ENCODE measurements at places on chromosomes 5 and 9.

- no peak for DNase-seq
Measured at GRCh38 chr5:54741711-54742110, 224.2 kb downstream of the SNX18 start.

DNA sequence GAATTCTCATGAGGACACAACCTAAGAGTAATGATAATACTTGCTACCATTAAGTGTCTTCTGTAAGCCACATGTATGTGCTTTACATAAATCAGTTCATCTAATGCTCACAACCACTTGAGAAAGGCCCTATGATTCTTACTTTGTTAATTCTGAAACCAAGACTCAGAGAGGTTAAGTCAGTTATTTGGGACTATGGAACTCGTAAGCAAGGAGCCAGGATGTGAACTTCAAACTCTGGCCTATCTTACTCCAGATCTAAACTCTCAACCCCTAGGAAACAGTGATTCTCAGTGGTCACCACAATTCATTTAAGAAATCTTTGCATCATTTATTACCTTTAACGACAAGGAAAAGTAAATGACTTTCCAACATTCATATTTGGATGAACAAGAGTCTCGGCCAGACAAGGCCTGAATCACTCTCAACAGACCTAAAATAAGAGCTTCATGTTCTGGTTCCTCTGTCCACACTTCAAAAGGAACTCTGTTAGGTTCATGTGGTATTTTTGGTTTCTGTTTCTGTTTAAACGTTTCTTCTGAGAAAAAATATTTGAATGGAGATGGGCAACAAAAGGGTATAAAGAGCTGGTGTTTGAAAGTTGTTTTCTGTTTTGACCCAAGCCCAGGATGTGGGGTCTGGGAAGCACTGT is 104.8 kb downstream of the LPAR1 start:
- no peak for DNase-seq

- DNase-seq: peak; percentile 43
Measured at GRCh38 chr5:150172145-150172544, 5.6 kb downstream of the CDX1 start.

GRCh38 chr9:33104401-33104800 is 27.9 kb upstream of the SMU1 start:
- no peak for DNase-seq

GRCh38 chr5:152177626-152178349 is 227.3 kb downstream of the NMUR2 start:
- no peak for DNase-seq

DNA sequence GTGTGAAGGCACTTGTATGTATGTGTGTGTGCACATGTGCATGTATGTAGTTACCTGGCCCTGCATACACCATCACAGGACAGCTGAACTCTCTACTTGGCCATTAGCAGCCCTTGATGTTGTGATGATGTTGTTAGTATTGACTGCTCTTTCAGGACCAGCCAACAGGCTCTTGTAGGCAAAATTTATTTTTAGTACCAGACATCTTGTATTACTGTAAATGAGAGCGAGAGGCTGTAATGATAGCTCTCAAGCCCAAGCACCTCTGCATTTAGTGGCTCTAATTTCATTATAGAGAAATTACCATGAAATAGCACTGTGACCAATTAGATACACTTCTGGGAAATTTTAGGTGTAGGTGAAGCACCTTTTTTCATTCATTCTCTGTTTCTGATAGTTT is 158.0 kb downstream of the SMARCA2 start:
- DNase-seq: no peak

- DNase-seq: no peak
Measured at GRCh38 chr5:48192-48591, 43.8 kb upstream of the PLEKHG4B start.

- DNase-seq: no peak
Measured at GRCh38 chr5:64876203-64876602, 107.5 kb downstream of the CWC27 start.

DNA sequence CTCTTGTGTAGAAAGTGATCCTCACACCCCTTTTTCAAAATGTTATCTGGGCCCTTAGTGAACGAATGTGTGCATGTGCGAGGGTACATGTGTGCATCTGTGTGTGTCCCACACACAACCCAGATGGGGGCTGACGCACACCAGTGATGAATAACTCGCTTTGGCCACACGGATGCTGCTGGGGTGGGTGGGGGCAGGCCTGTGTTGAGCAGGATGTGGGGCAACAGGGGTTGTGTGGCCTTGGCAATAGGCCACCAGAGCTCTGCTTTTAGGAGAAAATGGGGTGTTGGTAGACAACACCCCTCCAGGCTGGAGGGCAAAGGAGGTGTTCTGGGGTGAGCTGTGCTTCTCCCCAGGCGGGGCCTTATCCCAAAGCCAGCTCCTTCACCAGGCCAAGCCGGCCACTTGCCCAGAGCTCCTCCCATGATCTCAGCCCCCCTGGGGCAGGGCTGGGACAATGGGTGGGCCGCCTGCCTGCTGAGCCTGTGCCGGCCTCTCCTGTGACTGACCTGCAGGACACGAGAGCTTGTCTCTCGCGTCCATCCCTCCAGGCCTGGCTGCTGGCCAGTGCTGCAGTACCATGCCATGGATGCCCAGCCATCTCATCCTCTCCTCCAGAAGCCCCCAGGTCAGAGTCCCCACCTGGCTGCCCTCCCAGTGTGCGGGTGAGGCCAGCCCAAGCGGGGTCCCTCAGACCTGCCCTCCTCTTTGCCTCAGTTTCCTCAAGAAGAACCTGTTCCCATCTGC is 1.7 kb downstream of the DBN1 start:
- no peak for DNase-seq

DNA sequence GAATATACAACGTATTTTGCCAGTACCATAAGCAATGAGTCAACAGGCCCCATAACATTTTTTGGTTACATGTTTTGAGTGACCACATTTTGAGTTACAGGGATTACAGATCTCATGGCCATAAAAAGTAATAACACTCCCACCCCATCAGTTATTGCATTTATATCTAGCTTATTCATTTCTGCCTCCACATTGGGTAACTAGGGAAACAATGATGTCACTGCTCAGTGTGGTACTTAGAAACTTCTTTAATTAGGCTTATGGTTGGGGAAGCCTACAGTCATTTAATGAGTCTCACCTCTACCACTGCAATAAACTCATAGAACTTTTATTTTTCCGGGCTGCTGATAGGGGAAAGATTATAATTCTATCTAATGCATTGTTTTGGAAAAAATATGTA is 39.9 kb upstream of the SMIM15 start:
- no peak for DNase-seq

- DNase-seq: no peak
Measured at GRCh38 chr5:87105577-87105976, 162.1 kb upstream of the RASA1 start.

- DNase-seq: peak; percentile 97
Measured at GRCh38 chr5:79845448-79846197, 145.4 kb downstream of the MTX3 start.

DNA sequence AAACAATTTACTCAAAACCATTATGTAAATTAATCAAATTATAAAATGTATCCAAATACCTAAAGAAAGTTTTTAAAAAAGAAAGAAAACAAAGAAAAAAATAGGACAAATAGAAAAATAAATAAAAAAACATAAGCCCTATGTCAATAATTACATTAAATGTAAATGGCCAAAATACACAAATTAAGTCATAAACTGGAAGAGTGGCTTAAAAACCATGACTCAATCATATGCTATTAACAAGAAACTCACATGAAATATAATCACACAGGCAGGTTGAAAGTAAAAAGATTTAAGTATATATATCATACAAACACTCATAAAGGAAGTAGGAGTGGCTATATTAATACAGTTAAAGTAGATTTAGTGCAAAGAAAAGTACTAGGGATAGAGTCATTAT is 95.3 kb downstream of the PRELID2 start:
- DNase-seq: no peak

DNA sequence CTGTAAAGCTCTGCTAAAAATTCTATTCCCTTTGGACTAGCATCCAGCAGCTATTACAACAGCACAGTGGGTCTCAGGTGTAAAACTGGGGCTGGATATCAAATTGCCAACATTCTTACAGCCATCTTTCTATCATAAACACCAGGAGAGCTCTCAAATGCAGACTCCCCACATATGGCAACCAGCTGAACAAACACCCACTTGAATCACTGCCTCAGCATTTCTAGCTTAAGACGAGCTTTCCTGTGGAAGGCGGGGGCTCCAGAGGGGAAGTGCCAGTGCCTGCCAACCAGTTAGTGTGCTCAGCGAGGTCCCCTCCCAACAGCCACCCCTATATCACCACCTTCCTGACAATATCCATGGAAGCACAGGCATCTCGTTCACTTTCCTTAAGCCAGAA is 62.2 kb downstream of the IPPK start:
- DNase-seq: no peak

GRCh38 chr5:176388003-176388443 is 375 bp downstream of the NOP16 start:
- DNase-seq: no peak

DNA sequence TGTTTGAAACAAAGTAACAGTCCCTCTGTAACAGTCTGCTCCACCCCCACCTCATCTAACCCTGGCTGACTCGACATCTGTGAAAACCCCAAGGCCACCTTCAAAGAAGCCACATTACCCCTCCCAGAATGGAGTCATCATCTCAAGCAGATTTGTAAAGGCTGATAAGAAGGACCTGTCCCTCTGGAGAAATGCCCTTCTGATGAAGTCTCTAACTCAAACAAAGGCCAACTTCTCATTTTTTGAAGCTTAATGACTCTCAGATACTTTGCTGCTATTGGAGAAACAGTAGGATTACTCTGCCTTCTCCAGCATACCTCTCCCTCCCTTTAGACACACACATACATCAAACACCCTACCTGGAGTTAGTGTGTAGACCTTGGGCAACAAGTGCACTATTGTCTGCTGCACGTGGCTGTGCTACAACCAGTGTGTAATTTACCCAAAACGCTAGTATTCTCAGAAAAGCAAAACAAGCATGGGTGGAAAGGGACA is 5.3 kb upstream of the SUSD1 start:
- no peak for DNase-seq

DNA sequence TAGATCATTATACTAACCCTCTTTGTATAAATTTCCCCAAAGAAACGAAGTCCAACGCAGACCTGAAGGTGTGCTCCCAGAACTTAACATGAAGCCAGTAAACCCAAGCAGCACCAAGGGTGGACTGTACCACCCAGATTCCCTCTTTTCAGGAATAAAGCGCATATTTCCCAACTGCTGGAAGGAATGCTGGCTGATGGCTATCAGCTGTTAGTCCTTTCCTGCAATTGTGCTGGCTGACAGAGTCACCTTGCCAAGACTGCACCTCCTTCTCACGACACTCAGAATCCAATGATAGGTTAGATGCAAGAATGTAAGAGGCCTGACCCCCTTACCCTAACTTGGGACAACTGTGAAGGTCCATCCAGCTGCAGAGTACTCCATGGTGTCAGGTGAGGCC is 93.9 kb downstream of the MAPKAP1 start:
- no peak for DNase-seq

GRCh38 chr9:126945682-126946081 is 31.1 kb downstream of the RALGPS1 start:
- no peak for DNase-seq

DNA sequence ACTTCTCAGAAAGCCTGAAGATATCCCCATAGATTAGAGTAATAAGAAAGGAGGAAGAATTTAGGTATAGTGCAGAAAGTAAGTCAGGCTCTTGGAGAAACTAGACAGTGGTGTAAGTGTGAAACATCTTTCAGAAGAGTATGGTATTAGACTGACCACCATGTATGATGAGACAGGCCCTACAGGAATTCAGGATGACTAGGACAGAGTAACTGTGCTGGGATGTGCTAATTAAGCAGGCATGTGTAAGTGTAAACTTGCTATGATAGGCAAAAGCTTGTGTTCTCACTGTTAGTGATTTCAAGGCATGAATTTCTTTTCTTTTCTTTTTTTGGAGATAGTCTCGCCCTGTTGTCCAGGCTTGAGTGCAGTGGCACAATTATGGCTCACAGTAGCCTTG is 70.8 kb downstream of the RAB24 start:
- no peak for DNase-seq

GRCh38 chr5:79454043-79454442 is 59.9 kb downstream of the HOMER1 start:
- no peak for DNase-seq

- DNase-seq: no peak
Measured at GRCh38 chr5:132451387-132451786, 39.2 kb downstream of the IRF1 start.

- DNase-seq: no peak
Measured at GRCh38 chr5:83724001-83724400, 3.3 kb upstream of the HAPLN1 start.

- no peak for DNase-seq
Measured at GRCh38 chr9:35500130-35500748, 10.3 kb downstream of the RUSC2 start.

GRCh38 chr9:98516897-98517503 is 191.7 kb downstream of the GABBR2 start:
- DNase-seq: no peak

DNA sequence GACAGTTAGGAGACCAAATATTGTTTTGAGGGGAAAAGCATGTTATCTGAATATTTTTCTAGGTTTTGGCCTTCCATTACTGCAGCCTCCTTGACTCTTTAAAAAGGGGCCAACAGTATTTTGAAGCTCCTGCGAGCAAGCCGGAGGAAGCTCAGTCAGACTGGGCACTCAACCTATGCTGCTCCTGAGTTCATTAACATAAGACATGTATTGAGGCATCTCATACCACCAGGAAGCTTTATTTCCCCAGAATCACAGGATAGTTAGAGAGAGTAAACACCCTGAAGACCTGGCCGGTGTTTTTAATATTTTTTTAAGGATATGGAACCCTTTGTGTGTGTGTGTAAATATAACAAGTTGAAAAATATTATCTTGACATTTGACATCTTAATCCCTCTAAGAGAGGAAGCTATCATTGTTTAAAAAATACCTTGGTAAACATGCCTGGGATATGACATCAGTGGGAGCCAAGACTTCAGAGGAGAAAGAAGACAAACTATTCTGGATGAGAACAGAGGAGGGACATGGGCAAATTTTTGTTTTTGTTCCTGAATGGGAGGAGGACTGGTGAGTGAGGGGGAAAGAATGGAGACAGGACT is 139.3 kb upstream of the SLIT3 start:
- no peak for DNase-seq

GRCh38 chr9:137531099-137531765 is 19.0 kb downstream of the PNPLA7 start:
- DNase-seq: no peak

DNA sequence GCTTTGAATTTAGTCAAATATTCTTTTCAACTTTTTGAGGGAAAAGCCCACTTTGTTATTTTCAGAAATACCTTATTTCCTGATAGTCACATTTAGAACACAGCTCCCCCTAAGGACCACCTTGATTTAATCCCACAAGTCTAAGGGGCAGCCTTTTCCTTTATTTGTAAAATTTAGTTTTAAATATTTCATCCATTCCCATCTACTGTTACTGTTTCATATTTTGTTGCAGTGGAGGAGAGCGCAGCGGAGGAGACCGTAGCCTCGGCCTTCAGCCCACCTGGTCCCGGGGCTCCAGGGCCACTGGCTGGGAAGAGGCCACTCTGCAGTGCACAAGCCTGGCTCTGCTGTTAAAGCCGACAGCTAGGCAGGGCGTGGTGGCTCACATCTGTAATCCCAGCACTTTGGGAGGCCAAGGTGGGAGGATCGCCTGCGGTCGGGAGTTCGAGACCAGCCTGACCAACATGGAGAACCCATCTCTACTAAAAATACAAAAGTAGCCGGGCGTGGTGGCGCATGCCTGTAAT is 19.6 kb downstream of the LPCAT1 start:
- no peak for DNase-seq
